ENCODE measurements at places on chromosomes 3 and 15.

DNA sequence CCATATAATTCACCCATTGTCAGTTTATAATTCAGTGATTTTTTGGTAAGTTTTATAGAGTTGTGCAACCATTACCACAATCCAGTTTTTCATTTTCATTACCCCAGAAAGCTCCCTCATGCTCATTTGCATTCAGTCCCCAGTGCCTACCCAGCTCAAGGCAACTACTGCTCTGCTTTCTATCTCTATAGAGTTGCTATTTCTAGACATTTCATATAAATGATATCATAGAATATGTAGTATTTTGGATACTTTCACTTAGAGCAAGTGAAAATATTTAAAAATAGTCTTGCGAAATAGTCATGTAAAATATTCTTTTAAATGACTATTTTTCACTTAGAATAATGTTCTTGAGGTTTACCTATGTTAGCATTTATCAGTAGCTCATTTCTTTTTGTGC, 42.1 kb downstream of the ZNF654 start:
- DNase-seq = no peak

- DNase-seq = no peak
Observed at GRCh38 chr3:37181756-37182155, 7.4 kb upstream of the LRRFIP2 start.

DNA sequence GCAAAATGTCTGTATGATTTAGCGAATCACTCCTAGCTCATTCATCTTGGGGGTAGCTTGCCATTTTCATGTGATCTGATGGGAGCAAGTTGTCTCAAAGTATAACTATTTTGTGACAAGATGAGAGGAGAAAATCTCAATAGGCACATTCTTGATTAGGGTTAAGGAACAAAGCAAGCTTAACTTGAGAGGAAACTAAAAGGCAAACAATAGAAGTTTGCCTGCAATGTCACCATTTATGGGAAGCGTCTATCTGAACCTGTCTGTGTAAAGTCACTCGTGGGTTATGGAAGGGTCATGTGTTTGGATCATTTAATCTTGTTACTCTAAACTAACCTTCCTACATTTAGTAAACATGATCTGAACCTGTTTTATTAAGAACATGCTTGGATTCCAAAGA, 232.5 kb downstream of the CDIN1 start:
- DNase-seq = no peak

GRCh38 chr15:96171853-96172296, 158.6 kb upstream of the NR2F2 start:
- no peak for DNase-seq

DNA sequence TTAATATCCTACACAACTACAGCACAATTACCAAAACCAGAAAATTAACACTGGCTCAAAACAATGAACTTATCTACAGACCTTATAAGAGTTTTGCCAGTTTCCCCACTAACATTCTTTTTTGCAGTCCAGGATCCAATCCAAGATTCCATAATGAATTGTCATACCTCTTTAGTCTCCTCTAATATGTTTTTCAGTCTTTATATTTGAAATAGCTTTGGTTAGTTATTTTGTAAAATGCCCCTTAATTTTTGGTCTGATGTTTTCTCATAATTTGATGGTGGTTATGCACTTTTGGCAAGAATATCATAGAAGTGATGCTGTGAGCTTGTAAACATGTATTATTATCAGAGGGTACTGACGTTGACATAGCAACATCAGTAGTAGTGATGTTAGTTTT, 124.3 kb downstream of the ISL2 start:
- no peak for DNase-seq

GRCh38 chr3:72242326-72242725, 457.4 kb upstream of the PROK2 start:
- no peak for DNase-seq

- DNase-seq = no peak
Observed at GRCh38 chr15:67133026-67133425, 67.6 kb downstream of the SMAD3 start.

DNA sequence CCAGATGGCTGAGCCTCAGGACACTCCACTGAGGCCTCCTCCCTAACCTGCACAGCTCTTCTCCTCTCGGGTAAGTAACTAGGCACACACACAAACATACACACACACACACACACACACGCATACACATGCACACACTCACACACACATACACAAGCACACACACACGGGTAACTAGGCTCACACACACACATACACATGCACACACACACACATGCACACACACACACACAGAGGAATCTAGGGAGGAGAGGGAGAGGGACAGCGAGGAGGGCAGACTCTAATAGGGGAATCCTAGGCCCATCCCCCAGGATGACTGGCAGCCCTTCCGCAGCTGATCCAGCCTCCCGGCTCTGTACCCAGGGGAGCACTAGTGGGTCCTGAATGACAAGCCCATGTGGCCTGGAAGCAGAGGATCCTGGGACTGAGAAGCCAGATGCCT, 177.4 kb upstream of the LINGO1 start:
- DNase-seq = no peak

- no peak for DNase-seq
Observed at GRCh38 chr15:71775856-71776255, 34.5 kb upstream of the NR2E3 start.

GRCh38 chr15:56099311-56099710, 105.9 kb upstream of the NEDD4 start:
- no peak for DNase-seq

- no peak for DNase-seq
Observed at GRCh38 chr3:113055201-113055600, 64.4 kb downstream of the GTPBP8 start.

DNA sequence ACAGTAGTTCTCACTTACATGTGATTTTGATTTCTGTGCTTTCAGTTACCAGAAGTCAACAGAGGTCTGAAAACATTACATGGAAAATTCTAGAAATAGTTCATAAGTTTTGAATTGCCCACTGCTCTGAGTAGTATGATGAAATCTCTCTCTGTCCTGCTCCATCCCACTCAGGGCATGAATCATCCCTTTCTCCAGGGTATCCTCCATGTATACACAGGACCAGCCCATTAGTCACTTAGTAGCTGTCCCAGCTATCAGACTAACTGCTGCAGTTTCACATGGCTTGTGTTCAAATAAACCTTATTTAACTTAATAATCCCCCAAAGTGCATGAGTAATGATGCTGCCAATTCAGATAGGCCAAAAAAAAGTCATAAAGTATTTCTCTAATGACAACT, 38.6 kb downstream of the EPHA3 start:
- no peak for DNase-seq

Measured in activated CD4-positive, alpha-beta T cell treated with anti-CD3 and anti-CD28 coated beads, Interleukin-10, Interleukin-2, amounts not matched to agents 100 ng/mL and 50 ng/mL, durations not matched to agents 16 hours and 8 hours (primary cell).